CD4-positive, alpha-beta T cell treated with Interleukin-1 beta for 1 hour (primary cell): ENCODE measurements at places on chromosomes 1 and 21.

DNA sequence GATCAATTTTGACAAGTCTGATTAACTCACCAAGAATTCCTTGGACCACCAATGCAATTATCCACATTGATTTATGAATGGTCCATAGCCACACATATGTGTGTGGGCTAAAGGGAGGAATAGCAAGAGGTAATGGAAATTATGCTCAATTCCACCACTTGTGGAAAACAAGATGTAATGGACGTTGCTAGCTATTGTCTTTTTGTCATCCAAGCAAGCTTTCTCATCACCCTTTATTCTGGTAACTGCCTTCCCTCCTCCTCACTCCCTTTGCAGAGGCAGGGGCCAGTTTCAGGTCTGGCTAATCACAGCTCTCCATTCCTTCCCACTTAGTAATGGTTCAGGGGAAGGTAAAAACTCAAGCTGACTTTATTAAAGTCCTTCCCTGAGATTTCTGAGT, 24.7 kb upstream of the RAB3GAP2 start:
- no peak for DNase-seq

- no peak for DNase-seq
These were observed 563.5 kb downstream of the PTPRC start for GRCh38 chr1:199202331-199202730.

DNA sequence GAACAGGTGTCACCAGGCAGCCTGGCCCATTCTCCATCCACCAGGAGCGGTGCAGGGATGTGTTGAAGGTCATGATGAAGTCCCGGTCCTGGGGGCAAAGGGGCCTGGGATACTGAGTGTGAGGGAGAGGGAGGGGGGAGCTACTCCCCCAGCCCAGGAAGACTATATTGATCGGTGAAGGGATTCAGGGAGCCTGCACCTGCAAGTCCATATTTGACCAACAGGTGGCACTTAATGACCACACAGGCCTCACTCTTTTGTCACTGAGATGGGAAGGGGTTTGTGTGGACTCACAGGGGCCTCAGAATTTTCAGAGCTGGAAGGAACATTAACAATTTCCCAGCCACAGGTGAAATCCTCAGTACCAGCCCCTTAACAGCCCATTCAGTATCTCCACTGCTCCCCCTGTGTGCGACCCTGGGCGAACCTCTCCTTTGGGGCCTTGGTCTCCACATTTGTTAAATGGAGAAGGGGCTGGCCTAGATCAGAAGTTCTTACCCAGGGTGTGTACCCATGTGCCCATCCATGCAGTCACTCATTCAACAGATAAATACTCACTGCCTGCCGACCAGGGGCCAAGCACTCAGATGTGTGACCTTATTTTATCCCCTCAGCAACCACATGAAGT, 55.6 kb downstream of the NKAIN1 start:
- DNase-seq, result peak; percentile 5

- no peak for DNase-seq
These were observed 402.7 kb downstream of the DISC1 start for GRCh38 chr1:232029315-232029714.

DNA sequence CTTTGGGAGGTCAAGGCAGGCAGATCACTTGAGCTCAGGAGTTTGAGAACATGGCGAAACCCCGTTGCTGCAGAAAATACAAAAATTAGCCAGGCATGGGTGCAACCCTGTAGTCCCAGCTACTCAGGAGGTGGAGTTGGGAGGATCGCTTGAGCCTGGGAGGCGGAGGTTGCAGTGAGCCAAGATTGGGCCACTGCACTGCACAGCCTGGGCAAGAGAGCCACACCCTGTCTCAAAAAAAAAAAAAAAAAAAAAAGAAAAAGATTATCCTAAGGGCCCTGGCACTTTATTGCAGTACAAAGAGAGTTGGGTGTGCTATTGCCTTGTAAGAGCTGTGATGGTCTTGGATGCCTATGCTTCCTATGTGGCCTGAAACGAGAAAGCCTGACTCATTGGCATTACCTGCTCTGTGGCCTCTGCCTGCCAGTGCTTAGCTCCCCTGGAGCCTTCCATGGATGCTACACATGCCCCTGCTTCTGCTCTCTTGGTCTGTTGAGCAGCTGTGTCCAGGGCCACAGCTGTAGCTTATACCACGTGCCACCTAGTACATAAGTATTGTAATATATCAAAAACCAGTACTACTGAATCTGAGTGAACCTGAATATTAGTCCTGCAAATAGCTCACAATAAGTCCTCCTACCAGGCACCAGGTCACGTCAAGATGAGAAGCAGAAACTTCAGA, 45.8 kb downstream of the DNAJC6 start:
- DNase-seq, result no peak

DNA sequence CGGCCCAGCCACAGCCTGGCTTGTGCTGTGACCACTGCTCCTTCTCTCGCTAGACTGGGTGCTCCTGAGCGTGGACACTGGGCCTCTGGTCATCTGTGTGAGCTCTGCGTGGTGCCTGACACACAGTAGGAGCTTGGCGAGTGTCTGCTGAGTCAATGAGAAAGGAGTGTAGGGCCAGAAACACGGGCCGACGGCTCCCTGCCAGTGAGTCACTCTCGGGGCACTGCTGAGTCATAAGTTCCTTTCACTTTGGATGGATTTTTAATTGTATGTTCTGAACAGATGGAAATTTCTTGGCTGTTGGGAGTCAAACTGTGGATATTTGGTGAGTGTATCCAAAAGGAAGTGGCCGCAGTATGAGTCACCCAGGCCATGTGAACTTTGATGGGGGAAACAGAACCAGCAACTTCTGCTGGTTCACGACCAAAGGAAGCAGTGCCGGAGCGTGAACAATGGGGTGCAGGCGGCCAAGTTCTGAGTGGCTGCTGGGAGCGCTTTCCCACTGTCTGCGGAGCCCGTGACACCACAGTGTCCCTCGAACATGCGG, 41.0 kb upstream of the COL18A1 start:
- peak; percentile 11 for DNase-seq

- no peak for DNase-seq
These were observed 90.1 kb downstream of the ZSCAN20 start for GRCh38 chr1:33562563-33562962.

DNA sequence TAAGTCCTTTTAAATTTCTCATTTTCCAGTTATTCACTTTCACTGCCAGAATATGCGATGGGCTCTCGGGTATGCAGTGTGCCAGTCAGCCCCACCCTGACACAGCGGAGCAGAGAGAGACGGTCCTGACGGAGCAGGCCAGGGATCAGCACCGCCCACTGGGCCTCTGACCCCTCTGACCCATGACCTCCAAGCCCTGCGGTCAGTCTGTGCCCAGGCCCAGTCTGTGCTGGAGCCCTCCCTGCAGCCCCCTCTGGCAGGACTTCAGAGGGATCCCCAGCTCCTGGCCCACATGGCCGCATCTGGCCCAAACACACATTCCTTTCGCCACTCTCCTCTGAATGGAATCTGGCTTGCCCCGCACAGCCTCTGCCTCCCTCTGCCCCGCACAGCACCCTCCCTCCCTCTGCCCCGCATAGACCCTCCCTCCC, 43.4 kb upstream of the COL6A2 start:
- DNase-seq, result no peak

DNA sequence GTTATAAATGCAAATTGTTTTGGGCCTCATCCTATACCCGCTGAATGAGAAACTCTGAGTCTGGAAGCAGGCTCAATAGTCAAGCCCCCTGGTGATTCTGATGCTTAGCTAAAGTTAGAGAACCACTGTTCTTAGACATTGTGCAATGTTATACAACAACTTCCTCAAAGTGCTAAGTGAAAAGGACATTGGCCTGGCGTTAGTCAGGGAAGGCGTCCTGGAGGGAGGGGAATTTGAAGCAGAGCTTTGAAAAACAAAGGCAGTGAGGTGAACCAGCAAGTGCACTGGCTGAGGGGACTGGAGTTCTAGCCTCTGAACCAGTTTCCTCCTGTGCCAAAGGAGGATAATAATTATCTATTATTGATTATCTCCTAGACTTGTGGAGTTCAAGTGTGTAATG, 5.1 kb downstream of the CD1D start:
- no peak for DNase-seq

DNA sequence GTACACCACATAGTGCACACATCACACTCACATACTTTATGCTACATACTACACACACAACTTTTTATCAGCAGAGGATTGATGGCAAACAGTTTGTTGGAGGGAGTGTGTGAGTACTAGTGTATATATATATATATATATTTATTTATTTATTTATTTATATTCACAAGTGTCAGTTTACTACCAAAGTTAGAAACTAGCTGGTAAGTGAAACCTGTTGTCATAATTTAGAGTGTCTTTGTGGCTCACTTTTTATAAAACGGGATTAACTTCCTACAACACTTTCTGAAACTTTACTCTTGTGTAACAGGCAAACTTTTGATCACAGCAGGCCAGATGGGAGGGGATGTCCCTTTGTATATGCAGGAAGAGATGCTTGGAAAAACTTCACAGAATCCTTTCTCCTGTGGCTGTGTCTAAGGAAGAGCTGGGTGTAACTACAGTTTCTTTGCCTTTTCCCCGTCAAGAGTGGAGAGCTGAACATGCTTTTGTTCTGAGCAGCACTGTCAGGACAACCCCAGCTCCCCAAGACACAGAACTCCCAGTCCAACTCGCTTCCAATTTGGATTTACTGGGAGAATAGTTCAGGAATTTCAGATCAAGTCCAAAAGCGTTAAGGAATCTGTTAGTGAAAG, 1.9 kb upstream of the SAMD13 start:
- no peak for DNase-seq
